Ovary (tissue), 10 donors: ENCODE measurements at places on chromosomes 1 and 21. TPM values are rescaled to one million over a fixed set of nuclear protein-coding genes. Genes with fewer than 3 reads are reported as not detected.

- no peak overlapping the region for H3K27ac ChIP-seq
- H3K27me3 ChIP-seq: no peaks in the 10 kb centered on the region
- peaks cover 16% of the 10 kb centered on the region for H3K4me1 ChIP-seq
- H3K36me3 ChIP-seq: no peaks in the 10 kb centered on the region
- H3K4me3 ChIP-seq: peak overlapping the region; percentile 61
- DNase-seq: no peak
These were observed 10.0 kb downstream of the TPM3 start for GRCh38 chr1:154181944-154182343.

DNA sequence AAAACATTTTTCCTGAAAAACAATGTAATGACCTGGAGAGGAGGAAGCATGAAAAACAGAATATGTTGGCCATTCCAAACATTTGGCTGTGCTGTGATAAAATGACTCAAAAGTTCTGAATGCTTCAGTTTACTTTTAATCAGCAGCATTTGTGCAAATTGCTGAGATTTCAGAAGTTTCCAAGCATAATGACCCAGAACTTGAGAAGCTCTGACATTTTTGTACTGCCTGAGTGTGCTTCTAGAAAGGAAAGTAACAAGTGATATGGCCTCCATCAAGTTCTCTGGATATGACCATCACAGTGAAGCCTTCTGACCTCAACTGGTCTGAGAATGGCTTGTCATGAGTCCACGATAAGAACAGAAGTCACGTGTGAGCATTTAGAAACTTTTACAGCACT, 283.4 kb upstream of the ZRANB2 start:
- H3K36me3 ChIP-seq: no peaks in the 10 kb centered on the region
- H3K27ac ChIP-seq: no peak overlapping the region
- no peaks in the 10 kb centered on the region for H3K27me3 ChIP-seq
- peaks cover 2% of the 10 kb centered on the region for H3K4me1 ChIP-seq
- DNase-seq: no peak
- no peak overlapping the region for H3K4me3 ChIP-seq

- DNase-seq: no peak
- no peak overlapping the region for H3K27ac ChIP-seq
- H3K36me3 ChIP-seq: no peaks in the 10 kb centered on the region
- H3K4me3 ChIP-seq: no peak overlapping the region
These were observed 97.4 kb upstream of the GCLM start for GRCh38 chr1:94006604-94007003.

DNA sequence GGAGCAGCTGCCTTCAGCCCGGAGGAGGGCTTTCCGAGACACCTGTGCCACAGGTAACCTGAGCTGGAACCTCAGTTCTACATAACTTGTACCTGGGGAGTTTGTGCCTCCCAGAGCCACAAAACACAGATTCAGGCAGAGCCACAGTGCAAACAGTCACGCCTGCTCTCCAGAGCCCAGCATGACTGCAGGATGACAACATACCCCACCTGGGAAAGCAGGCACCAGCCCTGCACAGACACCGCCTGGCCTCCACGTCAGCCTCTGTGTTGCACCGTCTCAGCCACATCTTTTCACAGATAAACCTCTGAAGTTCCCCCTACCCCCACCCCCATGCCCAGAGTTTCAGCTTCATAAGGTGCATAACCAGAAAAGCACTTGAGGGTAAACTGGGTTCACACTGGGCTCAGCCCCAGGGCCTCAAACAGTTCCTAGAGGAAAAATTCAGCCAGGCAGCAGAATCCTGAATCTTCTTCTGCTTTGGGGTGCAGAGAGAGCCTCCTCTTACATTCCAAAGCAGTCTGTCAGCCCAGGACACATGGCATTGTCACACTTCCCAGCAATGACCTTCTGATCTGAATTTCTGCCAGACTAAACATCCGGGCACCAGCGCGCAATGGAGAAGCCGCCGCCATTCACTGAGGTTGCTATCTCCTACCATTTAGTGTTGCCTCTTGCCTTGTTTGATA, 229.5 kb downstream of the TOMM20 start:
- H3K4me1 ChIP-seq: no peaks in the 10 kb centered on the region
- no peak overlapping the region for H3K4me3 ChIP-seq
- no peaks in the 10 kb centered on the region for H3K27me3 ChIP-seq
- no peaks in the 10 kb centered on the region for H3K36me3 ChIP-seq
- H3K27ac ChIP-seq: no peak overlapping the region

DNA sequence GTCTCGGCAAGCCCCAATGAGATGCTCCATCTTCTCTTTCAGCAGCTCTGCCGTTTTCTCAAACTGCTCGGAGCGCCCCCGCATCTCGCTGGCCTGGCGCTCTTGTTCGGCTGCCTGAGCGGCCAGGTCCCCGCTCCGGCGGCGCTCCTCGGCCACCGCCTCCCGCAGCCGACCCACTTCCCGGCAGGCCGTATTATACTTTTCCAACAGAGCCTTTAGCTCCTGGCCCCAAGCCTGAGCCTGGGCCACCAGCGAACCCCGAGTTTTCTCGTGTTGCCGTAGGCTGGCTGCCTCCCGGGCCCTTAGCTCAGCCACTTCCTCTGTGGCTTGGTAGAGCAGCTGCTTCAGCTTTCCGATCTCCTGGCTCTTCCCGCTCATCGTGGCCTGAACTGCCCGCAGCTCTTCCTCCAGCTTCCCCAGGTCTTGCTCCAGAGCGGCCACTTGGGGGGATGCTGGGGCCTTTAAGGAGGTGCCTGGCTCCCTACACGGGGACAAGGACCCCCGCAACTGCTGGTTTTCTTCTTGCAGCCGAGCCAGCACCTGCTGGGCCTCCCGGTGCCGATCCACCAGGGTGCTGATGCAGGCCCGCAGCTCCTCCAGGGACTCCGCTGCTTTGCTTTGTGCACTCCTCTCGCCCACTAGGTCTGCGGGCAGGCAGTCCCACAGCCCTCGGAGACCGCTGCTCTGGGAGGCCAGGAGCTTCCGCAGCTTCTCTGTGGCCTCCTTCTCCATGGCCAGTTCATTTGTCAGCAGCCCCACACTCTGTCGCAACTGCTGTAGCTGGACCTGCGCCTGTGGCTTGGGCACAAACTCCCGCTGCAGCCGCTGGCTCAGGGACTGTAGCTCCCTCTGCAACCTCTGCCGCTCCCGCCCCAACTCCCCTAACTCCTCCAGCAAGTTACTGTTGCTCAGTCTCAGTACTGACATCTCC, 13.4 kb upstream of the PIAS3 start:
- H3K4me1 ChIP-seq: peaks cover 3% of the 10 kb centered on the region
- peak overlapping the region; percentile 93 for H3K27ac ChIP-seq
- no peaks in the 10 kb centered on the region for H3K27me3 ChIP-seq
- no peaks in the 10 kb centered on the region for H3K36me3 ChIP-seq
- peak overlapping the region; percentile 43 for H3K4me3 ChIP-seq

DNA sequence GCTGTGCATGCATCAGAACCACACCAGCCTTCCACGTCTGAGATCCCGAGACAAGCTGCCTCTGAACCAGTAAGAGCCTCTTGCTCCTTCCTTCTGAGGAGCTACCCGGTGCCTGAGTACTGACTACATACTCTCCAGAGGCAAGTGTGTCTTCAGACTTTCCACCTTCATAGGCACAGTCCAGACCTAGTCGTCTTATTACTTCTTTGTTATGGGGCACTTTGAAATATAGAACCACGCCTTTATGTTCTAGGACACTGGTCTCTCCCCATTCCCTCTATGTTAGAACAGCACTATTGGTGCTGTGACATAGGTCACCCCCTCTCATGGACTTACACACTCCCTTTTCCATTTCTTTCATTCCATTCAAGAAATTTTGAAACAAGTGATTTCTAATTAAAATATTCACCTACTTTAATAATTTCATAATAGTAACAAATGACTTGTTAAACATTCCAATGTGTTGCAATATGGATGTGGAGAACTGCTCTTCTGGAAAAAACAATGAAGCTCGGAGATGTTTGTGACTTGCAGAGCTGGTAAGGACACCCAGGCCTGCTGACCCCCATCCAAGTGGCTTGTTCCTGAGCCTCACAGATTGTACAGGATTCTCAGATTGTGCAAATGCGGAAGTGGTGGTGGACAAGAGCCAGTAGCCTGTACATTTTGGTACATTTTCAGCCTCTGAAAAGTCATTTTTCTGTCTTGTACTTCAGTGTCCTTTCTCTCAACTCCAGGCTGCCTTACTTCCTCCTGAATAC, 76.1 kb upstream of the SIPA1L2 start:
- no peak overlapping the region for H3K4me3 ChIP-seq
- no peak for DNase-seq
- H3K27ac ChIP-seq: no peak overlapping the region
- H3K27me3 ChIP-seq: no peaks in the 10 kb centered on the region

- H3K36me3 ChIP-seq: no peaks in the 10 kb centered on the region
- H3K4me3 ChIP-seq: no peak overlapping the region
- DNase-seq: no peak
- H3K4me1 ChIP-seq: peaks cover 5% of the 10 kb centered on the region
- no peak overlapping the region for H3K27ac ChIP-seq
These were observed 7.9 kb downstream of the TMEM201 start for GRCh38 chr1:9596415-9597123.

GRCh38 chr1:55696891-55697290, 481.7 kb upstream of the USP24 start:
- no peak for DNase-seq
- peaks cover 4% of the 10 kb centered on the region for H3K4me1 ChIP-seq
- no peaks in the 10 kb centered on the region for H3K36me3 ChIP-seq
- H3K4me3 ChIP-seq: no peak overlapping the region
- no peak overlapping the region for H3K27ac ChIP-seq

- no peaks in the 10 kb centered on the region for H3K36me3 ChIP-seq
- H3K27me3 ChIP-seq: no peaks in the 10 kb centered on the region
- H3K4me3 ChIP-seq: no peak overlapping the region
These were observed 32.1 kb downstream of the CD244 start for GRCh38 chr1:160830321-160831153.

GRCh38 chr1:52697795-52698674, at the start of gene COA7:
COA7 (minus strand) TSS chr1:52698347; CDS start chr1:52698326, 21 bp downstream.
- peak within 1 kb of the TSS; percentile 78 for H3K27ac ChIP-seq
- no peaks in the 10 kb centered on the region for H3K27me3 ChIP-seq
- peak within 1 kb of the TSS; percentile 82 for H3K4me3 ChIP-seq
- no peaks in the 10 kb centered on the region for H3K36me3 ChIP-seq
- H3K4me1 ChIP-seq: peaks cover 1% of the 10 kb centered on the region

GRCh38 chr1:10679496-10680220, 116.8 kb downstream of the CASZ1 start:
- no peaks in the 10 kb centered on the region for H3K36me3 ChIP-seq
- peaks cover 7% of the 10 kb centered on the region for H3K4me1 ChIP-seq

DNA sequence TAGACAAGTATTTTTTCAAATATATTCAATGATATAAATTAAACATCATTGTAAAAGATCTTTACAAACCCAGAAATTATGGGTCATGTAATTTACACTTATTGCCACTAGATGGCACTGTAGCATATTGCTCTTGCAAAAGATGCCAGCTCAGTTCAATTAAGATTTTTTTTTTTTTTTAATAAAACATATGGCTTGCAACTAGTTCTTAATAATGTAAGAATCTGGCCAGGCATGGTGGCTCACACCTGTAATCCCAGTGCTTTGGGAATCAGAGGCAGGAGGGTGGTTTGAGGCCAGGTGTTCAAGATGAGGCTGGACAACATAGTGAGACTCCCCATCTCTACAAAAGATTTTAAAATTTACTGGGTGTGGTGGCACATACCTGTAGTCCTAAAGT, 49.4 kb upstream of the DESI2 start:
- DNase-seq: no peak
- H3K27me3 ChIP-seq: no peaks in the 10 kb centered on the region
- no peak overlapping the region for H3K4me3 ChIP-seq
- H3K36me3 ChIP-seq: no peaks in the 10 kb centered on the region

GRCh38 chr1:161017756-161018630, 3.0 kb downstream of the F11R start:
- peaks cover 7% of the 10 kb centered on the region for H3K4me1 ChIP-seq
- no peaks in the 10 kb centered on the region for H3K36me3 ChIP-seq
- H3K27me3 ChIP-seq: no peaks in the 10 kb centered on the region
- no peak overlapping the region for H3K4me3 ChIP-seq
- H3K27ac ChIP-seq: no peak overlapping the region

GRCh38 chr1:173057984-173058383, 7.2 kb upstream of the TNFSF18 start:
- DNase-seq: no peak
- H3K4me1 ChIP-seq: no peaks in the 10 kb centered on the region
- no peaks in the 10 kb centered on the region for H3K27me3 ChIP-seq
- no peak overlapping the region for H3K4me3 ChIP-seq
- H3K27ac ChIP-seq: no peak overlapping the region

- H3K4me1 ChIP-seq: peaks cover 8% of the 10 kb centered on the region
- H3K27ac ChIP-seq: no peak overlapping the region
- H3K27me3 ChIP-seq: no peaks in the 10 kb centered on the region
- no peak overlapping the region for H3K4me3 ChIP-seq
- DNase-seq: no peak
These were observed 197.4 kb downstream of the FGGY start for GRCh38 chr1:59494145-59494833.

DNA sequence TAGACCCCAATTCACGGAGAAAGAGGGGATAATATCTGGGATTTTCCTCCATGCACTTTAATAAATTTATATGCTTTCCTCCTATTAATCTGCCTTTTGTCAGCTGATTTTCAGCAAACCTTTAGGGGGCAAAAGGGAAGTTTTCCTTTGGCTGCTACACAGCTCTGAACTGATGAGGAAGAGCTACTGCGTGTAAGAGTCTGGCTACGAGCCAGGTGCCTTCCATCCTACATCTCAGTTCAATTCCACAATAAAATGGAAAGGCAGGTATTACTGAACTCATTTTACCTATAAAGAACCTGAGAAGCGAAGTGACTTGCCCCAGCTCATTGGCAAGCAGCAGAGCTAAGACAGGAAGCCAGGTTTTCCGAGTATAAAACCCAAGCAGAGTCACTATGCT, 28.3 kb upstream of the ZNF326 start:
- H3K4me1 ChIP-seq: no peaks in the 10 kb centered on the region
- DNase-seq: no peak
- H3K27me3 ChIP-seq: no peaks in the 10 kb centered on the region
- no peak overlapping the region for H3K27ac ChIP-seq

DNA sequence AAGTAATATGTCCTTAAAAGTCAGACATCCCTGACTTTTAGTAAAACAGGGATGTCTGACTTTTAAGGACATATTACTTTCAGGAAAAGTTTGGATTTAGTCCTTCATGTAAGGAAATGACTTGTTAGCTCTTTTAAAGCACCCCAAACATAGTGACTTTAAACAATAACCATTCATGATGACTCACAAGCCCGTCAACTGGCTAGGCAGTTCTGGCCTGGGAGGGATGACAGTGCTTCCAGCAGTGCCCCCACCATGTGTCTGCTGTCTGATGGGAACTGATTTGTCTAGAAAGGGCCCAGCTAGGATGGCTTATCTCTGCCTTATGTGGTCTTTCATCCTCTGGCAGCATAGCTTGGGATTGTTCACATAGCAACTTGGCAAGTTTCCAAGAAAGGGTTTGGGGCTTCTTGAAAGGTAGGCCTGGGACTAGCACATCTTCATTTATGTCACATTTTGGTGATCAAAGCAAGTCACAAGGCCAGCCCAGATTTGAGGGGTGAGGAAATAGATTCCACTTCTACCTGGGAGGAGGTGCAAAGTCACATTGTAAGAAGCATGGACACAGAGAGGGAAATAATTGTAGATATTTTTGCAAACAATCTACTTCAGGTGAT, 143.5 kb downstream of the C1orf94 start:
- H3K4me3 ChIP-seq: no peak overlapping the region
- H3K4me1 ChIP-seq: no peaks in the 10 kb centered on the region
- H3K27me3 ChIP-seq: no peaks in the 10 kb centered on the region
- no peak overlapping the region for H3K27ac ChIP-seq
- DNase-seq: no peak
- H3K36me3 ChIP-seq: no peaks in the 10 kb centered on the region

The CYP4A11 gene
- total RNA-seq: 0.10 TPM

The S100A2 gene
- 0.61 TPM for total RNA-seq

The ELAPOR1 gene
- total RNA-seq: 7.5 TPM

The BSND gene
- not detected for total RNA-seq

The LRRC42 gene
- 21.7 TPM for total RNA-seq

The CRP gene
- total RNA-seq: 1.5 TPM
